Activated T-cell treated with anti-CD3 and anti-CD28 coated beads, Interleukin-2, amount 50 U/mL, for 1 hour (primary cell): ENCODE measurements at places on chromosomes 2 and 18.
A peak's percentile ranks its signal among the peaks of the same experiment; 100 is the strongest.

GRCh38 chr2:194567661-194568017 is 1089.4 kb upstream of the SLC39A10 start:
- DNase-seq = no peak

DNA sequence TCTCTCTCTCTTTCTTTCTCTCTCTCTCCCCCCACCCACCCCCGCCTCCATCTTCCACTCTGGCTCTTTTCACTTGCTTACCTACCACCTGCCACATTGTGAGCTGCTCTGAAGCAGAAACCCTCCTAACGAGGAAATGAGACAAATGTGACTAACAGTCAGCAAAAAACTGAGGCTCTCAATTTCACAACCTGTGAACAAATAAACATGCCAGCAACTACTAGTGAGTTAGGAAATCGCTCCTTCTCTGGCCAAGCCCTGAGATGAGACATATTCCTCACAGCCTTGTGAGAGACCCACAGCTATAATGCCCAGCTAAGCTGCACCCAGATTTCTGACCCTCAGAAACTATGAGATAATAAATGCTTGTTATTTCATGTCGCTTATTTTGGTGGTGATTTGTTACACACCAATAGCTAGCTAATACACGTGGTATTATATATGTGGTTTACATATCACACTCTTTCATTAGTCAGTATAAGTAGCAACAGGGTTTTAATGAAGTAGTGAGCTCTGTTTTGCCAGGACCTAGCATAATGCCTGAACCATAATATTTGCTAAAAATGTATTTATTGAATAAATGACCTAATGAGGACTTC is 8.4 kb upstream of the ZNF521 start:
- no peak for DNase-seq

DNA sequence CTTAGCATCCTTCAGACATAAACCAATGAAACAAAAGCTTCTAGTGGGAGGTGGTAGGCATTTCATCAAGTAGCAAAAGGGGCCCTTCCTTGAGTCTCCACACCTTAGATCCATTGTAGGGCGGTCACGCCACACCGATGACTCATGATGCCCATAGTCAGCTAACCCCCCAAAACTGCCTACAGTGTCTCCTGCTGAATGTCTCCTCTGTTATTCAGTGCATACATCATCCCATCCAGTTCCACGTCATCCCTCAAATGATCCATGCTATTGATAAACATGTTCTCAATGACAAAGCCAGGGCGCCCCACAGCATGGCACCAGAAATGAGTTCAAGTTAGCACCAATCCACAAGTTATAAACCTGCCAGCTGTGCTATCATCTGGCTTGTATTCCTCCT is 57.4 kb upstream of the ACKR3 start:
- no peak for DNase-seq

DNA sequence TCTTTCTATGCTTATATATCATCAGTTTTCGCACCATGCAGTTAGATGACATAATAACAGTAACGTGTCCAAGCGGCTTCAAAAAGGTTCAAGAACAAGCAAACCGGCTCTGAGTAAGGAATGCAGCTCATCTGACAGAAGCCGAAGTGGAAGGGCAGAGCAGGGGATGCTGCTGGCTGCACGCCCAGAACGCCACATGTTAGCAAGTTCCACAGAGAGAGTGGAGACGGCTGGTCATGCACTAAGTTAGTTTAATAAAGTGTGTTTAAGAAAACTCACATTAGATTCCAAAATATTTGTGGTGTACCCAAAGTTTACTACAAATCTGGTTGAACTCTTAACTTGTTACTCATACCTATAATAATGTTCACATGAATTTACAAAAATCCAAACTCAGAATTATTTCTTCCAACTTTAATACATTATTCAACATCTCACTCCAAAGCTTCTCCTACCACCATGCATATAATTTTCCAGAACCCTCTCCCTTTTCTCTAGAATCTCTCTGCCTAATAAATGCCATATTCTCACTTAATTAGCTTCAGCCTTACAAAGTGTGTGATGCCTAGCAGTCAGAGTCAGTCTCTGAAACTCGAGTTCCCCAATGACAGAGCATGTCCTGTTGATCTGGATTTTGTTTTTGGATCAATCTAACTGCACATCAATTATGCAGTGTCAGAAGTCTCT is 170.0 kb downstream of the DNAH7 start:
- DNase-seq = no peak

DNA sequence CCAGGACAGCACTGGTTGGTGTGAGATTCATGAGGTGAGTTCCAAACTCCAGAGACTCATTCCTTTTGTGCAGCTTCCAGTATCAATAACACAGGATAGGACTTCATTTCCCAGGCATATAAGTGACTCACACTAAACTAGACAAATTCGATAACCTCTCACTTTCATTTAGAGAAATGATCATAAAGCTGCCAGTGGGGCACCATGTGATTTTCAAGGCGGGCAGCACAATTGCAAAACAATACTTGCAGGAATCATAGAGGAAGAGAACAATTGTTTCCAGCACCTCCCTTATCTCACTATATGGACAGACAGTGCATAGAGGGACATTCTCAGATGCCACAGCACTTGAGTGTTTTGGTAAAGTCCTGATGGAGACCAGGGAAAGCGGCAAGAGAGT is 31.3 kb upstream of the DNAH7 start:
- DNase-seq = no peak

DNA sequence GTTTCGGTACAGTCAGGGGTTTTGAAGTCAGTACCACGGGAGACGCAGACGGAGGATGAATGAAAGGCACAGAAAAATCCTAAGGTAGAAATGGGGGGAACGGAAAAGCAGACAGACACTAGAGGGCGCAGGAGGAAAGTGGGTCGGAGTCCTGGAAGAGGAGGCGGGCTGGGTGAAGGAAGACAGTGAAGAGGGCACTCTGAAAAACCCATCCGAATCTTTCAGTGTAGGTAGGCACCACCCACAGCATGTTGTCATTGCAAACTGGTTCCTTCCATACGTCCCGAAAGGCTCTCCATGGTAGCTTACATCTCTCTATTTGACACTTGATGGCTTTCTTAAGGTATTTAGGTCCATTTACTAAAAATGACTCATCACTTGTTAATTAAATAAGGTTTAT is 18.5 kb upstream of the ZNF236 start:
- peak; percentile 67 for DNase-seq

- no peak for DNase-seq
Observed at GRCh38 chr2:123737371-123737770, 287.7 kb upstream of the CNTNAP5 start.

- DNase-seq = no peak
Observed at GRCh38 chr2:58875436-58875835, 634.3 kb upstream of the FANCL start.

DNA sequence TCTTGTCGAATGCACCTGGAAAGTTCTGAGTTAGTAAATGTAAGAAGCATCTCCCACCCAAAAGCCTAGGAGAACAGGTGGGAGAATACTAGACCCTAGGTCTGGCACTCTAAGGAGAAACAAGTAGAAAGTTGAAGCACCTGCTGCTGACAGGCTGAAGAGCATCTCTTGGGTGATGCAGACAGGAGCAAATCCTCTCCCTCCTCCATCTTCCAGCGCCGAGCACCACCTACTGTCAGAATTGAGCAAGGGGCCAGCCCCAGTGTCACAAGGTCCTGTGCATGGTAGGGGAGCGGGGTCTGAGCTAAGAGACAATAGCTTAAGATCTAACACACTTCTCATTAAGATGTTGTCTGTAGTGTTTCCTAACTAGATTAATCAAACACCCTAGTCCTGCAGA is 52.9 kb downstream of the HK2 start:
- no peak for DNase-seq

DNA sequence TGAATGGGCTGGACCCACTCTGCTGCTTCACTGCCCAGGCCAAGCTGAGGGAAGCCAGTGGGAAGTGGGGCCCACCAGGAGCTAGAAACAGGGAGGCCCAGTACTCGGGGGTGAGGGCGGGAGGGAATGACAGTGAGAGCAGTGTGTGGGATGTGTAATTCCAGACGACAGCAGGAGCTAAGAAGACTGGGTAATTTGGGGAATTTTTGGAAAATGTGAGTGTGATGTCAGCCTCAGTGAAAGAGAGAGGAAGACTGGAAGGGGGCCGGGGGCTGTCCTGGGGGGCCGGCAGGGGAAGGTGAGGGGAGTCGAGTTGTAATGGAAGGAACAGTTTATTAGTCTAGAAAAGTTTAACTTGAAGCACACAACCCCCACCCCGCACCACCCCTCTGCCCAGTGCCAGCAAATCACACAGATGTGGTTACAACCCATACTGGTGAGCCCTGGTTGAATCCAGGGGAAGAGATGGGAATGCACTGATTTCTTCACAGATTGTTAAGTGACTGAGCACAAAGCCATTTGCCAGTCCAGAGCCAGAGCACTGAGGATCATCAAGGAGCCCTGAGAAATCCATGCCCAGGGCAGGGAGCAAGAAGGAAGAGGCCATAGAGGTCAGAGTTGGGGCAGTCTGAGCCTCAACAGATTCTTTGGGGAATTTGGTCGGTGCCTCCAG is 76.7 kb upstream of the PKDCC start:
- DNase-seq = no peak

DNA sequence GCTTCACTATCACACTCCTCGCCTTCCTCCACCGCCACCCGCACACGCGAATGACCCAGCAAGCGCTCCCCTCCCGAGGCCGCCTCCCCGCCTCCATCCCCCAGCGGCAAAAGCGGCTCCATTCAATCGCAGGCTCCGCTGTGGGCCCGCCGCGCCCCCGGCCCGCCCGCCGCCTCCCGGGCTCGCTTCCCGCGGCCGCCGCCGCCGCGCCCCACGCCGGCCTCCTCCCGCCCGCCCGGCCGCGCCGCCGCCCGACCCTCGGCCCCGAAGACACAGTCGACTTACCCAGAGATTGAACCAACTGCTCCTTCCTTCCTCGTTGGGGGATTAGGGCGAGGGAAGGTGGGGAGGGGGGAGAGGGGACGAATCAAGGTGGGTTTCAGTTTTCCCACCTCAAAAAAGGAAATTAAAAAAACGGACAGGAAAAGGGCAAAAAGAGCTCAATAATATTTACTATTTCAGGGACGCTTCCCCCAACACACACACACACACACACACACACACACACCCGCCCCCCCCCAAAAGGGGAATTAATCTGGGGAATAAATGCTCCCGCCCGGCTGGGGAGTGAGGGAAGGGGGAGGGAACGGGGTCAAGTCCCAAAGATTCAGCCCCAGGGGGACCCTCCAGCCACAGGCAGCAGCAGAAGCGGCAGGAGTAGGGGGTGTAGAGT is 743 bp downstream of the XPO1 start:
- no peak for DNase-seq

DNA sequence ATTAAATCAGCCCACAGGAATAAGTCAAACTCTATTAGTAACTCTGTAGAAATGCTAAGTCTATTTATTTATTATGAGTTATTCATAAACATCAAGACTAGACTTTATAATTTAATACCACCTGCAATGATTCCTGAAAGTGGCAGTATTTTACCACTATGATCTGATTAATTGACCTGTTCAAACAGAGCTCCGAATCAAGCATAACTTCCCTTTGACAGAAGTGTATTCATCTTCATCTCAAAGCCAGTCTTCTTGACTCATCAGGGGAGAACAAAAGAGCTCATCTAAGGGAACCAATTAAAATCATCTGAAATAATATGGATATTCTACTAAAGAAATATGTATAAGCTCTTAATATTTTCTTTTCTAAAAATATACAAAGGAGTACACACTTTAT is 122.3 kb downstream of the MBD2 start:
- DNase-seq = no peak

- DNase-seq = no peak
Observed at GRCh38 chr2:46230677-46231425, 66.4 kb upstream of the EPAS1 start.

DNA sequence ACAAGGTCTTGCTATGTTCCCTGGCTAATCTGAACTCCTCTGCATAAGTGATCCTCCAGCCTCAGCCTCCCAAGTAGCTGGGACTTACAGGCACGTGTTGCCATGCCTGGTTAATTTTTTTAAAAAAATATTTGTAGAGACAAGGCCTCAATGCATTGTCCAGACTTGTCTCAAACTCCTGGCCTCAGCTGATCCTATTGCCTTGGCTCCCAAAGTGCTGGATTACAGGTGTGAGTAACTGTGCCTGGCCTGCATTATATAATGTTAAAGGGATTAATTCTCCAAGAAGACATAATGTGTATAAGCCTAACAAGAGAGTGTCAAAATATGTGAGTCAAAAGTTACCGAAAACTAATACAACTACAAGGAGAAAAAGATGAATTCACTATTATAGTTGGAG is 32.2 kb downstream of the BUB1 start:
- DNase-seq = no peak

GRCh38 chr2:113357071-113357470 is 78.3 kb upstream of the PAX8 start:
- no peak for DNase-seq

- no peak for DNase-seq
Observed at GRCh38 chr2:141063406-141063805, 1067.4 kb downstream of the LRP1B start.

GRCh38 chr2:155424518-155424917 is 726.0 kb downstream of the KCNJ3 start:
- no peak for DNase-seq

GRCh38 chr2:230208576-230208975 is 11.2 kb downstream of the SP110 start:
- DNase-seq = no peak
